ENCODE measurements at places on chromosomes 4 and X. TPM values are rescaled to one million over a fixed set of nuclear protein-coding genes. Genes with fewer than 3 reads are reported as not detected.

Gene RAI2
- 0.12 TPM for total RNA-seq

Gene UGT2B17
- total RNA-seq: not detected

Gene CT83
- not detected for total RNA-seq

Gene ITIH6
- not detected for total RNA-seq

Gene GAGE12H
- total RNA-seq: not detected

Gene NLGN4X
- 1.3 TPM for total RNA-seq

Gene PROM1
- total RNA-seq: not detected
